MV-4-11 (cell line): ENCODE measurements at places on chromosomes 11 and 22.

DNA sequence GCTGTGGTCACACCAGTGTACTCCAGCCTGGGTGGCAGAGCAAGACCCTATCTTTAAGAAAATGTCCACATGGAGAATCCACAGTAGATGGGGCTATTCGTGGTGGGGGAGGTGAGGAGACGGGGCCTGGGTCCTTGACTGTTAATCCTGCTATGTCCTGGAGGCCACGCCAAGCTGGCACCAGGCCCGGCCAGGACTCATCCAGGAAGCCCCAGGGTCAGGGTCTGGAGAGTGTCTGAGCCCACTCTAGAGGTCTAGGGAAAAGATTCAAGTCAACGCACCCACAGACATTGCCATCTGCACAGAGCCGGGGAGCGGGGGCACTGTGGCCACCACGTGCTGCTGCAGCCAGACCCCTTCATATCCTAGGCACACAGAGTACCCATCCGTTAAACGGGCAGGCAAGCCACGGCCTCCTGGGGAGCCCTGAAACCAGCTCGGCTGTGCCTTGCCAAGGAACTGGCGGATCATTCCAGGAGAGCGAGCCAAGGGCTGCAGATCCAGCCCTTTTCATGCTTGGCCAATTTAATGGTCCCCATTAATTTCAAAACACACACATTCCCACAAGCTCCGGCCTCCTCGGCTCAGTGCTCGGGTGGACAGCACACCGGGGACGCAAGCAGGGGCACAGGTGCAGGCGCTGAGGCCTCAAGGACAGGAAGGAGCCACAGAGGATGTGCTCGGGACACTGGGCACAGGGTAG is 24.7 kb downstream of the MACROD1 start:
- no peak for DNase-seq

GRCh38 chr22:47452184-47452583 is 689.7 kb downstream of the TBC1D22A start:
- no peak for DNase-seq

- DNase-seq, result no peak
Observed at GRCh38 chr22:41410311-41410751, 28.6 kb downstream of the TEF start.

- no peak for DNase-seq
Observed at GRCh38 chr11:46588131-46588530, 5.7 kb downstream of the AMBRA1 start.

DNA sequence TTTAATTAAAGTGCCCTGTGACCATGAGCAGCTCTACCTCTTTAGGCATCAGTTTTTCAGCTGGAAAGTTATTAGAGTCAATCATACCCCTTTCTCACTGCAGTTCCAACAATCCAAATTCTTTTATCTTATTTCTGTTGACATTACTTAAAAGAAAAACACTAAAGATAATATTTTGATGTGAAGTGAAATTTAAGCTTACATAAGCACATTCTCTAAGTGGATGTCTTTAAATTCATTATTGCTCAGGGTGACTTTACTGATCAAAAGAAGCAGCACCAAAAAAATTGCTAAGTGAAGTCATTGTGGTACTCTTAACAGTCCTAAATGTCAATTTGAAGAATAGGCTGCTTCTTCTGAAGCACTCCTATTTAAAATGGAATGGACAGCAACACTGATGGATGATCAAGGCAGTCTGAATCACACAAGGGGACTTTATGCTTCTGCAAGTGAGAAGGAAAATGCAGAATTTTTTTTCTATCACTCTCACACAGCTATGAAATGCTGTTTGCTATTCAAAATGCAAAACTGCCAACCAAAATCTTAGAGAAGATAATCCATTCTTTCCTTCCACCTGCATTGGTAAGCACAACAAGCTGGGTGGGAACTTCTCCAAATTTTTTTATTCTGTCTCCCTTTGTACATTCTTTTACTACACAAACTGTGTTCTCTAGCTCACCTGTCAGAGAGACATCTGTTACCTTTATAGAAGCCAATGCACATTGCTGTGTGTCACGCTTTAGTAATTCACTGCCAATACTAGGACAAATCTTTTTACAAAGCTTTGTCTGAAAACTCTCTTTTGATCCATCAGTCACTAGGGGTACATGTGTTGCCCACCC is 179.9 kb downstream of the GRIA4 start:
- no peak for DNase-seq

GRCh38 chr11:117005758-117006157 is 92.5 kb downstream of the SIK3 start:
- peak; percentile 68 for DNase-seq

- DNase-seq, result no peak
Observed at GRCh38 chr11:6405052-6405667, 13.7 kb downstream of the APBB1 start.

DNA sequence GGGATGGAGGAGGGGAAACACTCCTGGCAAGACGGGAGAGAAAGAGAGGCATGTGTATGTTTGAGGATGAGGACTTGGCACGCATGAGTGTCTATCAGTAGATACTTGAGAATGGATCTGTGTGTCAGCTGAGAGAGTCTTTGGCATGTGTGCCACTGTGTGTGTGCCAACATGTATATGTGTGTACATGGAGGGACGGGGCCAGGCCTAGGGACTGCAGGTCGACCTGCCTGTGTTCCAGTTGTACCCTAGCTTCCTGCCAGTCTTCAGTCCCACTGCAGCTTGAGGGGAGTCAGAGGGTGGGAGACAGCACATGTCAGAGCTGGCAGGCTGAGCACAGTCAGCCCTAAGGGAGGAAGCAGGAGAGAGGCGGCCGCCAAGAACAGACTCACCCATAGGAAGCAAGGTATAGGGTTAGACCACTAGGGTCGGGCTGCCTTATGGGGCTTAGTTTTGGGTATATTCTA is 5.6 kb downstream of the CLCF1 start:
- DNase-seq, result no peak

GRCh38 chr11:75966537-75967287 is 151.7 kb downstream of the UVRAG start:
- DNase-seq, result peak; percentile 65

DNA sequence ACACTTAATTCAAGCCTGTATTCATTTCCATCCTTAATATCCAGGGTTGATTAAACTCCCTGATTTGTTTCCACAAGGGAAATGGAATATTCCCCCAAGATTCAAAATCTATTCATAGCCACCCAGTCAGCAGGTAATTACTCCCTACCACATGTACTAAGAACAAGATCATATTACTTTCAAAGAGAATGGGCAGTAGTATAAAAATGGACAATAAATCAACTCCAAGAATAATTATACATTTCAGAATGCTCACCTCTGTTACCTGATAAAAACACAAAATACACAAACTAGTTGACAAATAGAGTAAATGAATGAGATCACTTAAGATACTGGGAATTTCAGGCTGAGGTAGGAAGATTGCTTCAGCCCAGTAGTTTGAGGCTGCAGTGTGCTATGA is 8.5 kb upstream of the FEZ1 start:
- no peak for DNase-seq

DNA sequence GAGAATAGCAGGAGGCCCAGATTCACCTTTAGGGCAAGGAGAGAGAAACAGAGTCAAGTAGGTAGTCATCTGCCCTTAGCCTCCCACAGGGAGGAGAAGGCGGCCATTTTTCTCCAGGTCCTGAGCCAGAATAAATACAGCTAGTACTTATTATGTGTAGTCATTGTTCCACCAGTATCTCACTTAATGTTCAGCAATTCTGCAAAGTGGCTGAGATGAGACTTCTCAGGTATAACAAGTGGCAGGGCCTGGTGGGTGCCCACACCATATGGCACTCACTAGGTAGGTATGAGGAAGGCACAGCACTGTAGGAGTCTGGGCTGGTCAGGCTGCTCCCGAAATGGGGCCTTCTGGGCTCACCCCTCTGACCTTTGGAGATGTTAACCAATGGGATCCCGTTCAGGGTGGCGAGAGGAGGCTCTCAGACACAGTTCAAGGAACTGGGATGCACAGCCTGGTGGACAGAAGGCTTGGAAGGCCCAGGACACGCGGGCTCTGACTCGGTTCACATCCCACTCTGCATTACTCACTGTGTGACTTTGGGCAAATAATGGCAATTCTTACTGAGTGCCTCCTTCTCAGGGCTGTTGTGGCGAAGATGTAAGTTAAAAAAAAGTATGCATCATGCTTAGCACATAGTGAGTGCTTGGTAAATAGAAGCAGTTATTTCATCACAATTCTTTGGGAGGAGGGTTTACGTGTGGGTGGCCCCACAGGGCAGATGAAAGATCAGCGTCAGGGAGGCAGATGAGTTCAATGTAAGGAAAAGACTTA is 25.1 kb downstream of the RTN4RL2 start:
- peak; percentile 94 for DNase-seq
